NCI-H1930 (cell line): ENCODE measurements at places on chromosomes 12 and 14.

GRCh38 chr12:89276860-89277259 lies 75.4 kb downstream of the DUSP6 start:
- no peak for DNase-seq

DNA sequence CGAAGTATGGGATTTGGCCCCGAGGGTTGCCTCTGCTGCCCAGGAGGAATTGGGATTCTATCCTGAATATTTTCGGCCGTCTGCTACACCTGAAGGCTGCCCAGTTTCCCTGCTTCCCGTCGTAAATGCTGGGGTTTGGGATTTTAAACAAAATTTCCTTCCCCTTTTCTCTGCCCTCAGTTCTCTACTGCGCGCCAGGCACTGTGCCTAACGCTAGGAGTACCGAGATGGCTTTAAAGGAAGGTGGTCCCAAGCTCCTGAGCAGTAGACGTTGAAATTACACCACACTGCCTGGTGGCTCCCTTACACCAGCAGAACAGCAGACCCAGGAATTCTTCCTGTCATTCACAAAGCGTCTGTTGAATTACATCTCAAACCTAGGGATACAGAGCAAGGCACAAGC lies 566 bp upstream of the PRDM4 start:
- DNase-seq: no peak

GRCh38 chr12:19035536-19035935 lies 94.0 kb upstream of the PLEKHA5 start:
- no peak for DNase-seq

DNA sequence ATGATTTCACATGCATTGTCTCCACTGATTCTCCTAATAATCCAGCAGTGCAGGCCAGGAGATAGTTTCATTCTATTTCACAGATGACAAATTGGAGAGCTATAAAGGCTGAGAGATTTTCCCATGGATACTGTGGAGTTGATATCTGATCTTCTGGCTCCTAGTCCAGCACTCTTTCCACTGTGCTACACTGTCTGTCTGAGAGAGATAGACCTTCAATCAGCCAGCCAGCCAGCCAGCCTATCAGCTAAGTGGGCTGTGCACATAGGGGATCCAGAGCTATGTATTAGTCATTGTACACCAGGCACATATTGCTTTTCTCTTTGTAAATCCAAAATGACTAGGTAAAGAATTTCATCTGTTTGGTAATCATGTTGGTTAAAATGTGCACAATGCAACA lies 91.8 kb upstream of the ATP2B1 start:
- DNase-seq: no peak

DNA sequence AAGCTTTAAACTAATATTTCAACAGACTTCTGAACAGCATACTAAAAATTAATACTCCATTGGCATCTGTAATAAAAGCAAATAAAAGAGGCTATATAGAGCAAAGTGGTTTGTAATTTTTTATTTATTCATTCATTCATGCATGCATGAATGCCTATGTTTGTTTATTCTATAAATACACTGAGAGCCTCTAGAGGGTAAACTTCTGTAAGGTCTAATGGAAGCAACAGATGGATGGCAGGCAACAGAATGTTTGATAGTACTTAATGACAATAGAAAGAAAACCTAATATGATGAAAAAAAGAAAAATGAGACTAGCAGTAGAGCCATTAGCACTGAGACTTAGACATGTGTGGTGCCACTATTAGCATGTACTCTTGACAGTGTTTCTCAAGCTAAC lies 253.1 kb downstream of the CCDC91 start:
- peak; percentile 62 for DNase-seq

- DNase-seq: no peak
Measured at GRCh38 chr14:91078095-91078737, 17.8 kb upstream of the RPS6KA5 start.

DNA sequence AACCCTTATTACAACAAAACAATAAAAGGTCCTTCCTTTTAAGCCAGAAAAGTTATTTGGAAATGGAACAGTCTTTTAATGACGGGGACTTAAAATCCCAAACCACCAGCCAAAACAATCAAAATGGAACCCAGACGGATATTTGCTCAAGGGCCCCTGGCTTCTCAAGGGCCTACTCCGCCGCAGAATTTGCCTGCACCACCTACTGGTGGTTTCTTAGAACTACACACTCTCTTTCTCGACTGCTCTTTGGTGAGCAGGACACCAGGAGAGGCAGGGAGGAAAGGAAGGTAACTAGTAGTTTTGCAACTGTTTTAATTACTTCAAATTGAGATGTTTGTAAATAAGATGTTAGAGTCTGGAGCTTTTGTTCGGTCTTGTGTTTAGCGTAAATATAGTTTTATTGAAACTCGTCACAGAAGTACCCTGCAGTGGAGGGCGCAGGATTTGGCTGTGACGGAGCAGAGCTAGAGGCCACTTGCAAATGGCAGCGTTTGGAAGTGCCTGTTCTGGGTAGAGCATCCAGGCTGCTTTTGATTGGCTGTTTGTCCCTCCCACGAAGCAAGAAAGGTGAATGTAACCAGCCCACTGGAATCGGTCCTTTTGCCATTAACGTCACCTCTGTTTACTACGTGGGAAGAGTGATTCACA lies 238.5 kb downstream of the CACNA1C start:
- DNase-seq: no peak

DNA sequence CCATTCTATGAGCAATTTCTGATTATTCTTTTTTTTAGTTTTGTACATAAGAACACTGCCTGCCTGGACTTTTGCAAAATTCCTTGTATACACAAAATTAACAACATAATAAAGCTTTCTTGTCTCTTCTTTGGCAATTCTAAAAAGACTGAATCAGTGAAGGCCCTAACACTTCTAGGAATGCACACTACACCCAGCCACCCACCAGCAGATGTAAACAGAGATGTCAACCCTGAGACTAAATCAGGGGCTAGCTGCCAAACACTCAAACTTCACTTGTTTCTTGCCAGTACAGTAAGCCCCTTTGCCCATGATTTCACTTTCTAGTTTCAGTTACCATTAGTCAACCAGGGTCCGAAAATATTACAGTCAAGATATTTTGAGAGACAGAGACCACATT lies 15.5 kb downstream of the DCAF5 start:
- DNase-seq: no peak

- no peak for DNase-seq
Measured at GRCh38 chr12:126545411-126545810, 1480.2 kb downstream of the AACS start.

DNA sequence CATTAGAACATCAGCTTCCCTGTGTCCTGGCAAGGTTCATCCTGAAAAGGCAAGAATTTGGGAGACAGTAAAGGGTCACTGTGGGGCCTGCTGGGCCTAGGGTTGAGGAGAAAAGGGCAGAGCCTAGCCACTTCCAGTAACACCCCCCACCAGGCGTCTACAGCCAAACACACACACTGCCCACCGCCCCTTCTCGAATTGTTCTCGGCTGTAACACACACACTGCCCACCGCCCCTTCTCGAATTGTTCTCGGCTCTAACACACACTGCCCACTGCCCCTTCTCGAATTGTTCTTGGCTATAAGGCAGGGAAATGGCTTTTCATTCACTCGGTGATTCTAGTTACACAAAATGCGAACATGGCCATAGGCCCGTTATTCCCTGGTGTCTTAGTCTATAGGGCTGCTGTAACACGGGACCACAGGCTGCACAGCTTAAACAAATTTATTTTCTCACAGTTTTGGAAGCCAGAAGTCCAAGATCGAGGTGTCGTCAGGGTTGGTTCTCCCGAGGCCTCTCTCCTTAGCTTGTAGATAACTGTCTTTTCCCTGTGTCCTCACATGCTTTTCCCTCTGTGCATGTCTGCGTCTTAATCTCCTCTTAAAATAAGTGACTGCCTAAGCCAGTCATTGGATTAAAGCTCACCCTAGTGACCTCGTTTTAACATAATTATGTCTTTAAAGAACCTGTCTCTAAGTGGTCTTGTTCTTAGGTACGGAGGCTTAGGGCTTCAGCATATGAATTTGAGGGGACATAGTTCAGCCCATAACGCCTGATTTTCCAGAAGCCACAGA lies 171.0 kb downstream of the ADGRD1 start:
- no peak for DNase-seq

DNA sequence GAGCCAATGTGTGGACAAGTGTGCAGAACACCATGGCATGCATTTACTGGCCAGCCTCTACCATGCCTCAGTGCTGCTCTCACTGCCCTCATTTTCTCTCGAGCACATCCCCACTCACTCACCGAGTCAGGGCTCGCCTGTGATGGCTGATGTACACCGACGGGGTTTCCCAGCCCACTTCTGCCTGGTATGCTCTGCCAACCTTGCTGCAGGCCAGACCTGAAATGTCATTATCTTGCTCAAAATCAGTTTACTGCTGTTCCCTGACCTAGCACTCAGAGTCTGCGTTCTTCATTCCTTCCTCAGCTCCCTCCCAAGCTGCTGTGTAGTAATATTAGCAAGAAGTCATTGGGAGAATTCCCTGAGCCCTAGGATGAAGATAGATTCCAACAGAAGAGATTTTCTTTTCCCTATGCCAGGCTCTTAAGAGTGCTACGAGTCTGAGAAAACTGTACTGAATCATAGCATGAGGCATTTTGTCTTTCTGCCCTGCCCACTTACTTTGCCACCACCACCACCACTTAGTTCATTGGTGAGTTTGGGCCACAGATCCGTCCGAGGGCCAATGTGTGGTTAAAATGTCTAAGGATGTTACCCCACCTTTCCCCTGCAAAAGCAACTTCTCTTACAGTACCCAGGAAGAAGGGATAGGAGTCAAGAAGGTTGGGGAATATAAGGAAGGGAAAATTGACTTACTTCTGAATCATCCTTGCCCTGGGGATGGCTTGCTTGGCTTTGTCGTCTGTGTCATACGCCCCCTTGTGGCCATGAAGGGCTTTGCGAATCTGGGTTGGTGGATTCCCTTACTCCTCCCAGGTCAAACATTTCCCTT lies 51.0 kb downstream of the BMAL2 start:
- peak; percentile 80 for DNase-seq

GRCh38 chr12:111600205-111600642 lies 1.1 kb upstream of the ATXN2 start:
- no peak for DNase-seq

GRCh38 chr14:23876160-23876750 lies 77.3 kb upstream of the DHRS4 start:
- no peak for DNase-seq

DNA sequence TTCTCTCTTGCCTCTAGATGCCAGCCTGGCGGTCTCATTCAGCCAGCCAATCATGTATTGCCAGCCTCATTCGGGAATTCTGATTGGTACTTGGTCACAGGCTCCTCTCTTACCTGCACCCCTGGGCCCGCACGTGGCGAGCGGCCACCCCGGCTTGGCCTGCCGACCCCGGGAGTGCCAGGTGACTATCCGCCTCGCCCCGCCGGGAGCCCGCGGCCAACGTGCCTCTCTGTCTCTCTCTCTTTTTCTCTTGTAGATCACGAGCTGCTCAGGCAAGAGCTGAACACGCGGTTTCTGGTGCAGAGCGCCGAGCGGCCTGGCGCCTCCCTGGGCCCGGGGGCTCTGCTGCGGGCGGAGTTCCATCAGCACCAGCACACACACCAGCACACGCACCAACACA lies 39.3 kb downstream of the LRCOL1 start:
- DNase-seq: no peak

- no peak for DNase-seq
Measured at GRCh38 chr14:75452324-75452723, 24.5 kb downstream of the JDP2 start.

GRCh38 chr12:83082690-83083276 lies 396.1 kb downstream of the TMTC2 start:
- no peak for DNase-seq

- no peak for DNase-seq
Measured at GRCh38 chr12:11651785-11652184, 2.3 kb downstream of the ETV6 start.

- DNase-seq: no peak
Measured at GRCh38 chr12:131463174-131463573, 247.7 kb upstream of the SFSWAP start.

- no peak for DNase-seq
Measured at GRCh38 chr14:103260629-103261124, 73.4 kb upstream of the EIF5 start.
